ENCODE measurements at places on chromosomes 2 and 18.
A peak's percentile ranks its signal among the peaks of the same experiment; 100 is the strongest.

DNA sequence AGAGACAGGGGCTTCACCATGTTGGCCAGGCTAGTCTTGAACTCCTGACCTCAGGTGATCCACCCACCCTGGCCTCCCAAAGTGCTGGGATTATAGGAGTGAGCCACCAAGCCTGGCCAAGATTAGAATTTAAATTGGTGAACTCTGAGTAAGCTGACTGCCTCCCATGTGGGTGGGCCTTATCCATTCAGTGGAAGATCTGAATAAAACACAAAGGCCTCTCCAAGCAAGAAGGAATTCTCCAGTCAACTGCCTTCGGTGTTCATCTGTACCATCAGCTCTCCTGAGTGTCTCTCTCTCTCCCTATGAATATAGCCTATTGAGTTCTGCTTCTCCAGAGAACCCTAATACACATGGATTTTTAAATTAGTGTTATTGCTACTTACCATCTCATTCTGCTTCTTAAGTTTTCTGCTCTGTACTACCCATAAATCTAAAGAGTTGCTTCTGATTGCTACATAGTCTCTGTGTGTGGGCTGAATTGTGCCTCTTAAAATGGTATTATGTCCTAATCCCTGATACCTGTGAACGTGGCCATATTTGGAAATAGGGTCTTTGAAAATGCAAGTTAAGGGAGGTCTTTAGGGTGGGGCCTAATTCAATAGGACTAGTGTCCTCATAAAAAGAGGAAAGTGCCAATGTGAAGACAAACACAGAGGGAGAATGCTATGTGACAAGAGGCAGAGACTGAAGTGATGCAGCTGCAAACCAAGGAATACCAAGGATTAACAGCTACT is 36.3 kb downstream of the FBXO11 start:
- no peak for DNase-seq

DNA sequence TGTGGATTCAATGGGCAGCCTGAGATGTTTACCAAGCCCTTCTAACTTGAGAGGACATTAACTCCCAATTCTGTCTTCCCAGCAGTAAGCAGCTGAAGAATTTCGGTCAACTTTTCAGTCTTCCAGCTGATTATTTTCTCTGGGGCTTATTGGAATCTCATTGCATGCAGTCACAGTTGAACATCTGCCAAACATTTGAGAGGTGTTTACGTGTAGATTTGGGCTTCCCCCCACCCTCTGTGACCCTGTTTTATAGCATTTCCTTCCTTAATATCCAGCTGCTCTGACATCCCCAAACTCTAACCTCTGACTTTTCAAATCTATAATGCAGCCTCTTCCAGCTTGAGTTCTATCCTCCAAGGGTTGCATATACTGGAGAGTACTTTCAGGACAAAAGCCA is 16.5 kb upstream of the VIT start:
- DNase-seq: no peak

DNA sequence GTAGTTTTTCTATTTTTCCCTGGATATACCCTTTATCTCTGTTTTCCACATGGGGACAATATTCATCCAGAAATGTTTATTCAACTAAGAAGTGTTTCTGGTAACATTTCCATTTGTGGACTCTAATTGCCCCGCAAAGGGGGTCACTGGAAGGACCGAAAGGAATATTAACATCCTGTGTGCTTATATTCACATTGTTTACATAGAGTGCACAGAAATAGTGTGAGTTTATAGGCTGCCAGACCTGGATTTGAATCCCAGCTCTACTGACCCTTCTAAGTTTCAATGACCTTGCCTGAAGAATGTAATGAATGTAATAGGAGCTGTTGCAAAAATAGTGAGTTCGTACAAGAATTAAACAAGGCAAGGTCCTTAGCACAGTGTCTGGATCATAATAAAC is 152.9 kb upstream of the NCKAP5 start:
- no peak for DNase-seq

DNA sequence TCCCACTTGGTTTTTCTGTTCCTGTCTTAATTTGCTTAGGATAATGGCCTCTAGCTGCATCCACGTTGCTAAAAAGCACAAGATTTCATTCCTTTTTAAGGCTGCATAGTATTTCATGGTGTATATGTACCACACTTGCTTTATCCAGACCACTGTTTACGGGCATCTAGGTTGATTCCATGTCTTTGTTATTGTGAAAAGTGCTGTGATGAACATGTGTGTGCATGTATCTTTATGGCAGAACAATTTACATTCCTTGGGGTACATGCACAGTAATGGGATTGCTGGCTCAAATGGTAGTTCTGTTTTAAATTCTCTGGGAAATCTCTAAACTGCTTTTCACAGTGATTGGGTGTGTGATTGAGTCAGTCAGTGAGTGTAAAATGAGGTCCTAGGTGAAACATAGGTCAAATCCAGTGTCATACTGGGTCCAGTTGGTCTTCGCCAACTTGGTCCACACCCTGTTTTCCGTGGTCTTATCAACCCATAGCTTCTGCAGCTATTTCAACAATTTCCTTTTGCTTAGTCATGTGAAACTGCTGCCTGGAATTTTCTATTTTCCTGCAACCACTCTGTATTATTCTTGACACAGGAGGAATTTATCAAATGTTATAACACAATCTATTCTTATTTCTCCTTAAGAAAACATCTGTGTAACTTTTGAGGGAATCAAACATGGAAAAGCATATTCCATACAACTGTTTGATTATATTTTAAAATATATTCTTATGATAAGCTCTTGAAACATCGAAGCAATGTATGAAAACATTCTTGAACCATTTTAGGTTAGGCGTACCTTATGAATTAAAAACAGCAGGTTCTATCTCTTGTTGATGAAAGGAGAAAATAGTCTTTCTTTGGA is 82.9 kb downstream of the ADCYAP1 start:
- DNase-seq: no peak

DNA sequence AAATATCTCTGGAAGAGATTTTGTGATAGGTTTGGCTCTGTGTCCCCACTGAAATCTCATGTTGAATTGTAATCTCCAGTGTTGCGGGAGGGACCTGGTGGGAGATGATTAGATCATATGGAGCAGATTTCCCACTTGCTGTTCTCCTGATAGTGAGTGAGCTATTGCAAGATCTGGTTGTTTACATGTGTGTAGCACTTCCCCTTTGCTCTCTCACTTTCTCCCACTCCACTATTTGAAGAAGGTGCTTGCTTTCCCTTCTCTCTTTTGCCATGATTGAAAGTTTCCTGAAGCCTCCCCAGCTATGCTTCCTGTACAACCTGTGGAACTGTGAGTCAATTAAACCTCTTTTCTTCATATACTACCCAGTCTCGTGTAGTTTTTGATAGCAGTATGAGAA is 97.0 kb upstream of the FN1 start:
- no peak for DNase-seq

GRCh38 chr2:67842375-67842959 is 220.3 kb downstream of the C1D start:
- DNase-seq: no peak

- DNase-seq: no peak
Observed at GRCh38 chr2:185179743-185180142, 558.9 kb upstream of the FSIP2 start.

DNA sequence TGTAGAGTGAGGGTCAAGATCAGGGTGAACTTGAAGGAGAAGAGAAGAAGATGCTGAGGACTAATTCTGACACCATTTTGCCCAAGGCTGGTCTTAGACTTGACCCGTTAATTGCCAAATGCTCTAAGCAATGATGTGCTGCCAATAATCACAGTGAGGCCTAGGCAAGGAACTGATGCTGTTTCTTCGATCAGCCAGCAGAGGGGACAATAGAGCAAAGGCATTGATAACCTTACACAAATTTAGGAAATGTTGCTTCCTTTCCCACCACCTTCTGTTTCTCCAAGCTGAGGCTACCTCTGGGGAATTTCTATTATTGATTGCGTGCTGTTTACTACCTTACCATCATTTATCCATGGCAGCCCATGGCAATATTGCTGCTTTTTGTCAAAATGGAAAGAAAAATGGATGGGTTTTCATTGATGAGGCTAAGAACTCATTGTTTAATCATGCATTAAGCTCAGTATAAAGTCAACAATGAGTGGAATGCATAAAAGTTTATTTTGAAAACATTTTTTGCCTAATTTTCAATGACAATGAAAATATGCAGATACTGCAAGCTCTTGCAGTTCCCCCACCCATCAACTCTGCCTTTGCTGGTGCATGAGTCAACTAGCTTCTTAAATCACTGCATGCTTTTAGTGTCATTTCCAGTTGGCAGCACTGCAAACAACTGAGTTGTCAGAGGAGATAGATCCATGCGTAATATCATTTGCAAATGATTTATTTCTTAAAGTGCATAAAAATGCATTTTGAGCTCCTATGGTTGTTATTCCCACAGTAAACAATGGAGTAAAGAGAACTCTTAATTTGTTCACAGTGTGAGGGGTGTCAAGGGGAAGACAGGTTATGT is 116.4 kb upstream of the NYAP2 start:
- DNase-seq: peak; percentile 17

- DNase-seq: no peak
Observed at GRCh38 chr2:232957657-232958090, 55.4 kb downstream of the NGEF start.

- no peak for DNase-seq
Observed at GRCh38 chr2:216375286-216375685, 3.0 kb upstream of the MARCHF4 start.

DNA sequence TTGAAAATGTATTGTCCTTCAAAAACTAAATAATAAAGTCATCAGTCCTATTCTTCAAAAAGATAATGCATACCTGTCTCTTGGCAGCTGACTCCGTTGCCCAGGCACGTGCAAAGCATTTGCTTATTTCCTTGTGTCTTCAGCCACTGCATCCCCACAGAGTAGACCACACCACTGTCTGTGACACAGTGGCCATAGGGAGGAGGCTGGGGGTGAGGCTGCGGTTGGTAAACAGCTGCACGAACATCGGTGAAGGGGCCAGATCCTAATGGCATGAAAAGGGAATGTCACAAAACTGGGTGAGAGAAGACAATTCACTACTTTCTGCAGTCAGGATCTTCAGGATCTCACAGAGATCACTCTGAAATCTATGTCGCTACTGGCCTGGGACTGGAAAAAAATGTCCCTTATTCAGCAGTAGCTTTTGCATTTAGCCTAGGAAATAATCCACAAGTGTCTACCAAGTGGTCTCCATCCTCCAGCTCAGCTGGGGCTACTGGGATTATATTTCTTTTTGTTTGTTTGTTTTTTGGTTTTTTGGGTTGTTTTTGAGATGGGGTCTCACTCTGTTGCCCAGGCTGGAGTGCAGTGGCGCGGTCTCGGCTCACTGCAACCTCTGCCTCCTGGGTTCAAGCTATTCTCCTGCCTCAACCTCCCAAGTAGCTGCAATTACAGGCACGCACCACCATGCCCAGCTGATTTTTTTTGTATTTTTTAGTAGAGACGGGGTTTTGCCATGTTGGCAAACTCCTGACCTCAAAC is 10.7 kb downstream of the FN1 start:
- no peak for DNase-seq

- no peak for DNase-seq
Observed at GRCh38 chr2:128622955-128623620, 304.4 kb upstream of the HS6ST1 start.

GRCh38 chr2:162197069-162197825 is 45.2 kb upstream of the GCG start:
- no peak for DNase-seq

GRCh38 chr2:2757764-2758163 is 426.7 kb upstream of the MYT1L start:
- DNase-seq: no peak

GRCh38 chr2:31998731-31999383 is 12.0 kb downstream of the MEMO1 start:
- DNase-seq: no peak

- DNase-seq: no peak
Observed at GRCh38 chr18:48405978-48406377, 3.2 kb downstream of the ZBTB7C start.

DNA sequence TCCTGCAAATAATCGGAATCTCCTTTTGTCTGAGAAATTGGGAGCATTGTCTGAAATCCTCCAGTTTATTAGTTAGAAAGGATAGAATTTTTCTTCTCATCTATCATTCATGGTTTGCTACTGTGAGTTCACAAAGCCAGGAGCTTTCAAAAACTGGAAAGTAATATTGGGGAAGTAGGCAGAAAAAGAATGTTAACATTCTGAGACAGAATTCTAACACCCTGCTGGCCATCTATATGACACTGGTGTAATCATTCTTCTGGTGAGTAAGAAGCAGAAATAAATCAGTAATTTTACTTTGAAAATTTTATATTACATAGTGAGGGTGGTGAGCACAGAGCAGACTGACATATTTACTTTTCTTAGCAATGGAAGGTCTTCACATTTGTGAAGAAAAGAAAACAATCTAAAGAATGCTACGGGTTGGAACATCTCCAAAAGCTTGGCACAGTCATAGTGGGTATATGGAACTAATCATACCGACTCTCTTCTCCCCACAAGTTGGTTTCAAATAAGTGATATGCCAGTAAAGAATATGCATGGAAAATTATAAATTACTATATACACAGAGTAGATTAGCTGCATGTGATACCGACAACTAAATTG is 344.9 kb downstream of the LPIN1 start:
- DNase-seq: no peak

GRCh38 chr2:159179696-159180095 is 106.8 kb downstream of the WDSUB1 start:
- DNase-seq: no peak

- no peak for DNase-seq
Observed at GRCh38 chr2:99000708-99001107, 64.7 kb upstream of the CRACDL start.

DNA sequence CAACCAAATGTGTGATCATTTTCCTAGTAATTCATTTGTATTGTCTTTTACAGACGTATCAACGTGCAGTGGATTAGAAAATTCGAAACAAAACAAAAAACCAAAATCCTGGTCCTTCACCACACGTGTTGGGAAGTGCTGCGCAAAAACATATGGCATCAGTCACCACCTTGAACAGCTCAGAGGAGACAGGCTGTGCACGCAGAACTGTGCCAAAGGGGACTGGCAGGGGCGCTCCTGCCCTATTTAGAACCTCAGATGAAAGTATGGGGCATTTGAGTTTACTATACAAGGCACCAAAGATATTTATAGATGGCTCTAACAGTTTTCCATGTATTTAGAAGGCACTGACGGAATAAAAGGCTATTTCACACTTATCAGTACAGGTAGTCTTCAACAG is 42.3 kb downstream of the NOL10 start:
- DNase-seq: no peak

GRCh38 chr18:7532942-7533341 is 34.2 kb upstream of the PTPRM start:
- DNase-seq: no peak

- DNase-seq: no peak
Observed at GRCh38 chr2:190887089-190887488, 6.5 kb downstream of the GLS start.

GRCh38 chr18:77365667-77366066 is 116.0 kb downstream of the GALR1 start:
- no peak for DNase-seq

DNA sequence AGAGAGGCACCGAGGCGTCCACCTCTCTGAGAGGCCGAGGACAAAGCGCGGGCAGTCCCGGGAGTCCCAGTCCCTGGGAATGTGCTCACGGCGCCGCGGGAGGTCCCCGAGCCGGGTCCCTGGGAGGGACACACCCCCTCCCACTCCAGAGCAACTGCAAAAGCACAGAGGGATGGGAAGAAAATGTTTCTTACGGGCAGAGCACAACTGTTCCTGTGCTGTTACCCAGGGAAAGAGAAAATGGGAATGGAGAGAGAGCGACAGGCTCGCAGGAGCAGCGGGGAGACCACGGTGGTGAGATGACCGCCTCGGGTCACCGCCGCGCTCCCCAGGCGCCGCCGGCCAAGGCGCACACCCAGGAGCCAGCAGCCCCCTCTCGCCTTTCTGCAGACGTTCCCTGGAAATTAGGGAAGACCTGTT is 1.2 kb upstream of the BCL11A start:
- DNase-seq: no peak
